ENCODE measurements at places on chromosomes 6 and 20.
A peak's percentile ranks its signal among the peaks of the same experiment; 100 is the strongest.

DNA sequence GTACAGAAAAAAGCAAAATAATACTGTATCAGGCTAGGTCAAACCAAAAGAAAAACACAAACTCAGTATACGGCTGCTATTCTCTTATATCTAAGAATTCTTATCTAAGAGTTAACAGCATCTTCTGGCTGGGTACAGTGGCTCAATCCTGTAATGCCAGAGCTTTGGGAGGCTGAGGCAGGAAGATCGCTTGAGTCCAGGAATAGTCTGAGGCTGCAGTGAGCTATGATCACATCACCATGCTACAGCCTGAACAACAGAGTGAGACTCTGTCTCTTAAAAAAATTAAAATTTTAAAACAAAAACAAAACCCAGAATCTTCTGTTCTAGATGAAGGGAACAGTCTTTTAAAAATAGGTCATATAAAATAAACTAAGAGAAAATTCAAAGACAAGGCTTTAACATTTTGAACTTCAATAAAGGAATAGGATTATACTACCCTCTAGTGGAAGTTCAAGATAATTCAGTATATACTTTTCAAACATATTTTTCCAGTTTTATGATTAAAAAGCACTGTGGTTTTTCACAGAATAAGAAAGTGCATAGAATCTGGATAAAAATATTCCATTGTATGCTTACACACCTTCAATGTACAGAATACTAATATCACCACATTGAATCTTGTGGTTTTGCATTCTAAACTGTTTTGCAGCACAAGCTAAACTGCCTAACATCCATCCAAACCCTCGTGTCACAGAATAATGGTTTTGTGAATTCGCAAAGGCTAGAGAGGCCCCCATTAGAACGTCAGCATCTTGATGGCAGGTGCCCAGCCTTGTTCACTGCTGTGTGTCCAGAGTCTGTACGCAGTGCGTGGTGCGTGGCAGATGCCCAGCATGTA, 39.3 kb downstream of the DTNBP1 start:
- DNase-seq: peak; percentile 30

DNA sequence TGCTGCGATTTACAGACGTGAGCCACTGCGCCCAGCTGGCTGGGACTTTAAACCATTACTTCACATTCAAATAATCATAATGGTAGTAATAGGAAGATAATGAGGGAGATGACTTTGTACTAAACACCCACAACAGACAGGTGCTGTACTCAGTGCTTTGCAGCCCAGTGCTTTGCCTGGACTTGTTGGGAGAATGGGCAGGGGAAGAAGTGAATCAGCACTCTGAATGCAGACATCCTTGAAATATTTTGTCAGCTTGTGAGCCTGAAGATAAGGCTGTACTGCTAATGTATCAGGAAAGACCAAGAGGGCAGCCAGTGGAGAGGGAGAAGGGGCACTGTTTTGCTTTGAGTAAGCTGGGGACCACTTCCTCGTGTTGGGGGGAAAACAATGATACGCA, 17.4 kb downstream of the NKX2-2 start:
- DNase-seq: no peak

- DNase-seq: no peak
Observed at GRCh38 chr6:101090281-101090680, 209.2 kb upstream of the ASCC3 start.

DNA sequence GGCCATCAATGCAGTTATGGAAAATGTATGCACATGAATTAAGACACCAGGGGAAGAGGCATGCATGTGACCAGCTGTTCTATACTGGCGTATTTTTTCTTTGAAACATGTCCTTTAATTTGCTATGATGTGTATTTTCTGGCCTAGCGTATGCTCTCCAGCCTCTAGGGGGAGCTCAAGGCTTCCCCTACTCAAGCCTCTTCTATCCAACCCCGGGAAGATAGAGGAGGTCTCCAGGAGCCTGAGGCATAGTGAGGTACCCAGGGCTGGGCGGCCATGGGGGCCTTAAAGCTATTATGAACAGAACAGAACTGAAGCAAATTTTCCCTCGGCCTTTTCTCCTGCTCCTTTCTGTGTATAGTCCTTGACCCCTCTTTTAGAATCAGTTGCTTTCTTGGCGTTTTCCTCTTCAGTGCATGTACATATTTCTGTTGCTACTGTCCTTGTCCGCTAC, 528.9 kb downstream of the MAFB start:
- peak; percentile 65 for DNase-seq

- DNase-seq: peak; percentile 62
Observed at GRCh38 chr20:43949741-43950618, 35.3 kb downstream of the TOX2 start.

- no peak for DNase-seq
Observed at GRCh38 chr6:100475554-100476320, 11.0 kb upstream of the SIM1 start.

DNA sequence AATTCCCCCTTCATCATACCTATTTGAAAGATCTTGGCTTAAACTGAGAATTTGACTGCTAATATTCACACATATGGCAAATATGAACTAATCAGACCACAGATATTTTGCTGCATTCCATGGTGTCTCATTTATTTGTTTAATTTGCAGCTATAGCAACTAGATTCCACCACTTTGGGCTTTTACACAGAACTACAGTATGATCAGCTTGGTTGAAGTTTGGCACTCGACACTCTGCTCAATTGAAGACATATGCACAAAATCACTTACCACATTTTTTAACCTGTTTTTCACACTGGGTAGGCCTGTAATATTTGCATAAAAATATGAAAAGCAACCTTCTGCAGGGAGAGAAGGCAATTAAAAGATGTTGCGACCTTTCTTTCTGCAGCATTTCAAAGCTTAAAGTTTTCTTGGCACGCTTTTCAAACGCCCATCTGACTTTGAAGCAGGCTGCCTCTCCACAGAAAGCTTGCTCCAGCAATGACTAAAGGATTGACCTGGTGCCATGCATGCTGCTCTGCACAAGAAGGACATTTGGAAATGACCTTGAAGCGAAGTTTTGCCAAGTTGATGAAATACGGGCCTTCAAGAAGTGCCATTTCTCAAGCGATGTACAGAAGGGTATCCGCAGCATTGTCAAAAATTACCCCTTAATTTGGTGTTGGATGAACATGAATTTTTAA, 126.7 kb downstream of the AIG1 start:
- DNase-seq: no peak

DNA sequence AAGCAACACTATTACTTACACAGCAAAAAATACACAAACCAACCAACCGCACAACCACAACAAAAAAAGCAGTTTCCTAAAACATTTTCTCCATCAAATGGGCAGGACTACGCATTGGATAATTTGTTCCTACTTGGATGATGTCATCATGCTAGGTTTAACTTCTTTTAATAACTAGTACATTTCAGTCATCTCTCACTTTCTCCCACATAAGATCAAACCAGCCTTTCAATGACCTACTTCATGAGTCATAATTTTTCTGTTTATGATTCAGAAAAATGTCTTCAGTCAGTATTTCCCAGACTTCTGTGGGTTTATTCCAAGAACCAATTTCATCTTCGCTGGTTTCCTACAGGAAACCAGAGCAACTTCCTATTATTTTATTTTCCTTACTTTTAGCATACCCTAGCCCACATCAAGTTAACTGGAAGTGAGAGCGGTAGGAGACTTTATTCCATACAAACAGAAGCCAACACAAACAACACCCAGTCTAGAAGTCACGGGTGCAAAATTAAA, 134.2 kb downstream of the GMDS start:
- DNase-seq: peak; percentile 9

GRCh38 chr6:134391205-134391604, 73.3 kb upstream of the SGK1 start:
- no peak for DNase-seq

DNA sequence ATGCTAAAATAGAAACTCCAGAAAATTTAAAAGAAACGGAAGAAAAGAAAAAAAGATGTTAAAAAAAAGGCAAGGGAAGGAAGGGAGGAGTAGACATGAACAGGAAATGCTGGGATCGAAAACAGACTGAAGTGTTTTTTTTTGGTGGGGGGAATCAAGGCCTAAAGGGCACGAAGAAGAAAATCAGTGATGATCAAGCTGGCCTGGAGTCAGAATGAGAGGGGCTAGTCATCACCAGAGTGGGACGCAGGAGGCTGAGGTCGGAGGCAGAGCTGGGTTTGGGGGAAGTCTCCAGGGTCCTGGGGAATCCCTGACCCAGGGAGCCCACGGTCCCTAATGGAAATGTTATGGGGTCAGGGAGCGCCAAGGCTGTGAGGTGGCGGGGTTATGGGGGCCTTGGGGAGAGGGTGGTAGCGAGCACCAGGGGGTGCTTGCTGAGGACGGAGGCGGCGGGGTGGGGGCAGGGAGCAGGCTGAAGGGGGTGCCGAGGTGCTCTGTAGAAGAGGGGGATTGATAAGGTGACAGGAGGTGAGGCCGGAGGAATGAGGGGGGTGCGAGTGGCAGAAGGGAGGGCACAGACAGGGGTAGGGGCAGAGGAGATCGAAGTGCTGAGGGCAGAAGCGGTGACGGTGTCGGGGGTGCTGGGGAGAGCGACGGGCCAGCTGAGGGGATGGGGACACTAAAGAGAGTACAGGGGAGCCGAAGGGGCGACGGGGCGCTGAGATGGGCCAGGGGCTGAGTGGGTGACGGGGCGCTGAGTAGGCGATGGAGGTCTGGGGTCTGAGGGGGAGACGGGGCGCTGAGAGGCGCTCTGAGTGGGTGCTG, 684 bp downstream of the ZNFX1 start:
- DNase-seq: no peak

DNA sequence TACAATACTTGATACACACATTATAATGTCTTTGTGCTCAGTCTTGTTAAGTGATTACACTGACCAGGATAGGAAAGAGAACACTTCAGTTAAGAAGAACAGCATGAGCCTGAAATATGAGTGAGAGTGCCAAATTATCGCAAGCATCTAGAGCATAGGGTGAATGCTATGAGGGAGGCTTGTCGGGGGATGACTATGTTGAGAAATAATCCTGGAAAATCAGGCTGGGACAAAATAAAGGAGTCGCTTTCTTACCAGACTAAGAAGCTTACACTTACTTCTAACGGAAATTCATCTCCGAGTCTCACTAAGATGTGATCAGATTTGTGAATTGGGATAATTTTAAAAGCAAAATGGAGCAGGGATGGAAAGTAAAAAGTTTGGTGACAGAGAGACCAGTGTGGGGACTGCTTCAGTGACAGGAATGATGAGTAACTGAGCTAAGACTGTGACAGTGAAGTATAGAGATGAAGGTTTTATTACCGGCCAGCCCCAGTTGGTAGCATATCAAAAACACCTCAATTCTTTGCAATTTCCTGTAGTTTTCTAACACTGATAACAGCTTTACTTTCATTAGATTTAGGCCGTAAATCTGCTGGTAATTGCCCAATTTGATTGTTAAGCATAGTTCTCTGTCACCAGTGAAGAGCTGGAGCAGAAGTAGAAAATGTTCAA, 48.4 kb upstream of the DEFB112 start:
- DNase-seq: no peak

- no peak for DNase-seq
Observed at GRCh38 chr20:59902470-59902869, 31.0 kb downstream of the SYCP2 start.

GRCh38 chr6:7468382-7469081, 72.9 kb upstream of the DSP start:
- peak; percentile 36 for DNase-seq

DNA sequence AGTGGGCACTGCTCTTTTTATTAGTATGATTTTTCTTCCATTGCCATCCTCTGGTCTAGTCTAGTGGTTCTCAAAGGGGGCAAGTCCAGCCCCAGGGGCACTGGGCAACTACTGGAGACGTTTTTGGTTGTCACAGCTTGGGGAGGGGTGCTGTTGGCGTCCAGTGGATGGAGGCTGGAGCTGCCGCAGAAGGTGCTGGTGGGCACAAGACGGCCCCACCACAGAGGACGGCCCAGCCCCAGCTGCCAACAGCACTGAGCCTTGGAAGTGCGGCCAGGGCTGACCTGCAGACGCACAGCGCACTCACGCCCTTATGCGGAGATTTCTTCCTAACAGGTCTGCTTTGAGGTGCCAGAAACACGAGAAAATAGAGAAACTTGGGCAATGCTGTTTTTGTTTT, 40.3 kb downstream of the CDH4 start:
- no peak for DNase-seq
